ENCODE measurements at places on chromosomes 12 and 14.

DNA sequence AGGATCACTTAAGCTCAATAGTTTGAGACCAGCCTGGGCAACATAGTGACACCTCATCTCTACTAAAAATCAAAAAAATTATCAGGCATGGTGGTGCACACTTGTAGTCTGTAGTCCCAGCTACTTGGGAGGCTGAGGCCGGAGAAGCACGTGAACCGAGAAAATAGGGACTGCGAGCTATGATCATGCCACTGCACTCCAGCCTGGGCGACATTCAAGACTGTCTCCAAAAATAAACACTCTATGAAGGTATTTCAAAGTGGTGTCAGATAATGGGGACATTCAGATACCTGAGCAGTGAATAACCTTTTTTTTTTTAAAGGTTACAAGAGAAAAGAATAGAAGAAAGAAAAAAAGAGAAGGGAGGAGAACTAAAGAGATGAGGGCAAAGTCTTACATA, 98.1 kb downstream of the MED13L start:
- no peaks in the 10 kb centered on the region for H3K36me3 ChIP-seq
- H3K4me1 ChIP-seq = peaks cover 77% of the 10 kb centered on the region
- DNase-seq = no peak
- no peak overlapping the region for H3K4me3 ChIP-seq
- no peak overlapping the region for H3K27ac ChIP-seq

GRCh38 chr12:67433385-67434175, 164.4 kb downstream of the CAND1 start:
- no peaks in the 10 kb centered on the region for H3K27me3 ChIP-seq
- no peak overlapping the region for H3K27ac ChIP-seq
- DNase-seq = no peak
- no peak overlapping the region for H3K4me3 ChIP-seq

GRCh38 chr14:23537351-23538049, 14.1 kb downstream of the ZFHX2 start:
- DNase-seq = no peak
- H3K27ac ChIP-seq = no peak overlapping the region
- H3K4me3 ChIP-seq = no peak overlapping the region

- H3K4me3 ChIP-seq = no peak overlapping the region
- DNase-seq = no peak
- no peak overlapping the region for H3K27ac ChIP-seq
- no peaks in the 10 kb centered on the region for H3K36me3 ChIP-seq
- H3K4me1 ChIP-seq = peaks cover 9% of the 10 kb centered on the region
- no peaks in the 10 kb centered on the region for H3K27me3 ChIP-seq
These were observed 142.0 kb downstream of the BCL11B start for GRCh38 chr14:99129998-99130397.

- DNase-seq = peak; percentile 14
- H3K27ac ChIP-seq = no peak overlapping the region
- H3K4me3 ChIP-seq = no peak overlapping the region
- H3K4me1 ChIP-seq = no peaks in the 10 kb centered on the region
- peaks cover 10% of the 10 kb centered on the region for H3K27me3 ChIP-seq
- H3K36me3 ChIP-seq = no peaks in the 10 kb centered on the region
These were observed 1094.1 kb upstream of the TMEM132C start for GRCh38 chr12:127172861-127173260.

DNA sequence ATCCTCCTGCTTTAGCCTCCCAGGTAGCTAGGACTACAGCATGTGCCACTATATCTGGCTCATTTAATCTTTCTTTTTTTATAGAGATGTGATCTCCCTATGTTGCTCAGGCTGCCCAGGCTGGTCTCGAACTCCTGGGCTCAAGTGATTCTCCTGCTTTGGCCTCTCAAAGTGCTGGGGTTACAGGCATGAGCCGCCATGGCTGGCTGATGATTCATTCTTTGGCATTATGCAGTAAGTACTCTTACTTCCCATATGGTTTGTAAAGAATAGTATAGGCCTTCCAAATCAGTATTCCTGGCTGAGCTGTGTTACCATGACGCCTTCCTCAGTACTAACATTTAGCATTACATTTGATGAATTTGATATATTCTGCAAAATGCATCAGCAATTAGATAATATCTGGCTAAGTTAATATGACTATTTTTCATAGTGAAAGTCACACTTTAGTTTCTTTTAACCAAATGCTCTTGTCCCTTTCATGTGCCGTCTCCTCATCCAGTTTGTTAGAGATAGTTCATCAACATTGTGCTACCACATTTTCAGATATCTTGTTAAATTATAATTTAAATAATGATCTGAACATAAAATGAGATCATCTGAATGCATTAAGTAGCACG, 3.2 kb upstream of the MIA2 start:
- no peaks in the 10 kb centered on the region for H3K36me3 ChIP-seq
- H3K27me3 ChIP-seq = no peaks in the 10 kb centered on the region
- no peak overlapping the region for H3K27ac ChIP-seq
- H3K4me3 ChIP-seq = no peak overlapping the region
- no peak for DNase-seq
